Astrocyte of the spinal cord (primary cell): ENCODE measurements at places on chromosomes 6 and 20.

DNA sequence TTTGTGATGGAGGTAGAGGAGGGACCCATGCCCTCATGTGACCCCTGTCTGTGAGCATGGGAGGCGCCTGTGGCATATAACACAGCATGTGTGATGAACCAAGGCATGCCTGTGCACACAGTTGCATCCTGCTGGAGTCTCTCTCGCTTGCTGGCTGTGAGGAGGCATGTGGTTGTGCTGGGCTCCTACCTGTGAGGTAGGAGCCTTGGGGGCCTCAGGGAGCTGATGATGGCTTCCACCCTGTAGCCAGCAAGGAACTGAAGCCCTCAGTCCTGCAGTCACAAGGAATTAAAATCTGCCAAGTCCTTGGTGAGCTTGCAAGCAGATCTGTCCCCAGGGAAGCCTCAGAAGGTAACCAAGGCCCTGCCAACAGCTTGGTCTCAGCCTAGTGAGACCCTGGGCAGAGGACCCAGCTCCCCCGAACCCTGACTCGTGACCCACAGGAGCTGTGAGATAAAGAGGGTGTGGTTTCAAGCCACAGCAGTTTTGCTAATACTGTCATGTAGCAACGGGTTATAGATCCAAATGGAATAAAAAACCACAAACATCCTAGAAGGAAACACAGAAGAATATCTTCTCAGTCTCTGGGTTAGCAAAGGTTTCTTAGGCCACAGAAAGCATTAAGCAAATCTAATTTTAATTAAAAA is 145.7 kb downstream of the WDR27 start:
- DNase-seq = peak; percentile 26

- DNase-seq = no peak
These were observed 94.4 kb downstream of the CD83 start for GRCh38 chr6:14212020-14212419.

- DNase-seq = no peak
These were observed 16.6 kb upstream of the SLC22A1 start for GRCh38 chr6:160104821-160105517.

GRCh38 chr20:13089950-13090469 is 81.2 kb downstream of the SPTLC3 start:
- no peak for DNase-seq

- DNase-seq = peak; percentile 67
These were observed 16.9 kb upstream of the PTCRA start for GRCh38 chr6:42898891-42899361.

DNA sequence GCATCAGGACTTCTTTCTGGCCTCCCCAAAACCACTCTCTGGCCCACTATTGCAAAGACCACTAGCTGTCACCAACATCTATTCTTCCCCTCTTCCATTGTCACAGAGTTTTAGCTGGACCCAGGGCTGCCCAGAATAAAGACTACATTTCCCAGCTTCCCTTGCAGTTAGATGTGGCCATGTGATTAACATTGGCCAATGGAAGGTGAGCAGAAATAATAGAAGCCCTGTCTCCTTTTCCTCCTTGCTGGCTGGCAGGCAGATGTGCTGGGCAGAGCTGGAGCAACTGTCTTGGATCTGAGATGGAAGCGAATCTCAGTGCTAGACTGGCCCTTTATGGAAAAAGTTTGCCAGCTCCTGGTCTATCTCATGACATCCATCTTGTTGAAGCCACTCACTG is 97.0 kb downstream of the KCNB1 start:
- DNase-seq = peak; percentile 22

DNA sequence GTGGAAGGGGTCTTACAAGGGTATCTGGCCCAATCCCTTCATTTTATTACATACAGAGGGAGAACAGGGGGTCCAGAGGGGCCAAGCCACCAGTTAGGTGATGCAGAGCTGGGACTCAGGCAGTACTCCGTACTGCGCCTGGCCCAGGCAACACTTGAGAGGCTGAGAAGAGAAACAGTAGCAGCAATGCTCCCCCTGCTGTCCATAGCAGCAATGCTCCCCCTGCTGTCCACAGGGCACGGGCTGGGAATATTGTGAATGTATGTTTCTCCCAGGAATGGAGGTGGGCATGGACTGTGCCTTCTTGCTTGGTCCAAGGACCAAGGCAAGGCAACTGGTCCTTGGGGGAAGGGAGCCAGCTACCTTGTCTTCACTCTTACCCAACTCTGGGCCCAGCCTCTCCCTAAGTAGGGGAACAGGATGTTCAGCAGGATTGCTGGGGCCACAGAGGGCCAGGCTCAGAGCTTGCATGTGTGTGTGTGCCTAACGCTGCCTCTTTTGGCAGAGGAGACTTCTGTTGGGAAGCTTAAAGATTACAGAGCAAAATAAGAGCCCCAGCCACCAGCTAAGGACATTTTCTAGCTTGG is 14.8 kb upstream of the FAM83C start:
- peak; percentile 76 for DNase-seq

DNA sequence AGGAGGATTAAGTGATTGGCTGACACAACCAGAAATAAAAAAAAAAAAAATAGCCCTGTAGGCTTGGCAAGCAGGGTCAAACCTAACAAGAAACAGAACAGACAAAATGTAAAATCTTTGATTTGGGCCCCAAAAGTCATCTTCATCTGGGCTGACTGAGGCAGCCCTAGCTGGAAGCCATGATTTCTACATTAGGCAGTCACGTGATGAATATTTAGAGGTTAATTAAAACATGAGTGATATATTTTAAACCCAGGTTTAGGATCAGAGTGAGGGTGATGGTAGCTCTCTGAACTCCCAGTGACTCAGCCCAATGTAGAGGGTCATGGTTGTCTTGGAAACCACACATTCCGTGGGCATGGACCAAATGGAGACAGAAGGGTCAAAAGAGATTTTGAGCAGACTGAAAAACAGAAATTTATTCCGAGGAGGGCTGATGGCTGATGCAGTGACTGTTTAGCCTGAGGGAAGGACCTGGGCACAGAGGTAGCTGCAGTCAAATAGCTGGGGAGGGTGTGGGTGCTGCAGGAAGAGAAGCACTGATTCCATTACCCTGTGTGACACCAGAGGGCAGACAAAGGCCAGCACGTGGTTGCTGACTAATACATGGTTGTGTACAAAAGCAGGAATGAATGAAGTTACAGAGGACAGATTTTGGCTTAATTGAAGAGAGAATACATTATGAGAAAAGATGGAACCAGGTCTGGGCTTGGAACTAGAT is 573.1 kb upstream of the CHD6 start:
- DNase-seq = no peak
